NCI-H460 (cell line): ENCODE measurements at places on chromosomes 16 and 17. TPM values are rescaled to one million over a fixed set of nuclear protein-coding genes. Genes with fewer than 3 reads are reported as not detected.
A peak's percentile ranks its signal among the peaks of the same experiment; 100 is the strongest.

DNA sequence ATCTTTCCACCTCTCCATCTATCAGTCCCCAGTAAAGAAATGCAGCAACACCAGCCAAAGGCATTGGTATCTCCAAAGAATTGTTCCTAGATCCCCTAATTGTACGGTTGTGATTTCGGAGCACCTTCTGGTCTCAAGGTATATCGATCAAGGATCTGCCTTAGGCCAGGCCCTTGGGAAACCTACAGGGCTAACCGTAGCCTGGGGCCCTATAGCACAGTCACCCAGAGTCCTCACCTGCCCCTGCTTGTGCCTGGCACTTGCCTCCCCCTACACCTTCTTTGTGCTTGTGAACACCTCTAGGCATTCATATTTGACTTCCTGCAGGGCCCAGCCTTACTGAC, 16.8 kb upstream of the AURKB start:
- no peak for DNase-seq

- DNase-seq = no peak
Measured at GRCh38 chr16:31488468-31489297, 5.8 kb downstream of the SLC5A2 start.

TERF2IP gene
- total RNA-seq = 24.6 and 27.9 TPM in 2 replicates

XAF1 gene
- total RNA-seq = 0.12 TPM in 1 of 2 replicates, not detected in the other

DNA sequence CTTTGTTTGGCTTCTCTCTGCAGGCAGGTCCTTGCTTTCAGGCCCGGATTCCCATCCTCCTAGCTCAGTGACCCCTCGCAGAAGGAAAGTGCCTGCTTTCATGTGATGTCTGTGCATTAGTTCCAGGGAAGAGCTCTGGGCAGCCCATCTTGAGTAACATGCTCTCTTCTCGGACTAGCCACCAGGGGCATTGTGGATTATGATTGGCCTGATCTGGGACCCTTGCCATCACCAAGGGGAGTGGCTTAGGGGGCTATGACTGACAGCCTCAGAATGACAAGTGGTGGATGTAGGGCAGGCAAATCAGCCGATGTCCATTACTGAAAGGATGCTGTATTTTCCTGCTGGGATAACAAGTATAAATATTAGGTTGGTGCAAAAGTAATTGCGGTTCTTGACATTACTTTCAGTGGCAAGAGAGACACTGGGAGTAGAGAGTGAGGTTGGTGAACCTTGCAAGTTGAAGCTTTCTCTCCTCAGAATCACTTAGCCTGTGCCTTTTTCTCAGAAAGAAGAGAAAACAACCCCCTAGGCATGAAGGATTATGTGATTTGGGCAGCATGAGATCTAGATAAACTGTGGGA, 71.5 kb upstream of the MPHOSPH6 start:
- no peak for DNase-seq

MARCHF10 gene
- not detected in 2 replicates for total RNA-seq

- DNase-seq = no peak
Measured at GRCh38 chr16:21652453-21652852, at the start of gene IGSF6. IGSF6 (minus strand) TSS chr16:21652608; CDS start chr16:21652598, 10 bp downstream.

EVPLL gene
- not detected in 2 replicates for total RNA-seq

PPP1R1B gene
- 0.05 TPM in 1 of 2 replicates, not detected in the other for total RNA-seq

GRCh38 chr17:43377056-43377810, 21.6 kb upstream of the ARL4D start:
- no peak for DNase-seq

MYH4 gene
- not detected in 2 replicates for total RNA-seq

TOP2A gene
- 272 and 315 TPM in 2 replicates for total RNA-seq

DNA sequence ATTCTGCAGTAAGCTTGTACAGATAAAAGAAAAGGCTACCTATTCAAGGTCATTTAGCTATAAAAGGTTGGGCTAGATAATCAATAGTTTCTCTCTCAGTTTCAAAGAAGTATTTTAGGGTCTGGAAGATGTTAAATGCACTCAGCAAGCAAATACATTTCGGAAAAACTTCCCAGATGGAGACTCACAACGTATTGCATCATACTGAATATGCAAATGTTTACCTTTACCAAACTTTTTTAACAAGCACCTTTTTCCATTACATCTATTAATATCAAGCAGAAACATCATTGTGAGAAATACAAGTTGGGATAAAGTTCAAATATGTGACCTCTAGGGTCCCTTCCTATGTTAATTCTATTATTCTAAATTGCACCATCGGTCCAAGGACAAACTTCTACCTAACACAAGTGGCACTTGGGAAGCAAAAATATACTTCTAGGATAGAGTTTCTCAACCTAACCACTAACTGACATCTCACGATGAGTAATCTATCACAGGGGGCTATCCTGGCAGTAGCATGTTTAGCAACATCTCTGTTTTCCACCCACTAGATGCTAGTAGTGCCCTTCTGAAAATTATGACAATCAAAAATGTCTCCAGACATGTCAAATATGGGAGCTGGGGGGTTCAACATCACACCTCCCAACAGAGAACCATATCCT, 14.5 kb downstream of the KANSL1 start:
- DNase-seq = no peak

DNA sequence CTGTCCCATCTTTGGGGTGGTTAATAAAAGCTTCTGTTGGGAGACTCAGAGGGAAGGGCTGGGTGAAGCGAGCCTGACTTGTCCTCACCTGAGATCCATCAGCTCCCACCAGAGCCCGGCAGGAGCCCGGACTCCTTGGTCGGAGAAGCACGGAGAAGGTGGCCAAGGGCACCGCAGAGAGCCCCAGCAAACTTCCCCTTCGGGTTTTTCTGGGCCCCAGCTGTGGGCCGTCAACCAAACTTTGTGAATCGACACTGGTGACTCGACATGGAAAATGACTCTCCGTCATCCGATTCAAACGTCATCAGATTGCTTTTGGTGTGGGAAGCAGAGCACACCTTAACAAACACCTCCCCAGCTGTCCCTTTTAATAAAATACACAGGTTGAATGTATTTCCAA, 21.4 kb downstream of the ENPP7 start:
- DNase-seq = no peak

TBC1D3E gene
- total RNA-seq = not detected in 2 replicates

GRCh38 chr16:78576941-78577340, 477.5 kb downstream of the WWOX start:
- no peak for DNase-seq

GRCh38 chr16:20676268-20676825, 21.1 kb downstream of the ACSM1 start:
- no peak for DNase-seq

GRCh38 chr17:39224778-39225307, 902 bp downstream of the STAC2 start:
- DNase-seq = no peak

- no peak for DNase-seq
Measured at GRCh38 chr17:20225162-20226115, 216.3 kb downstream of the SPECC1 start.

- no peak for DNase-seq
Measured at GRCh38 chr17:12940699-12941098, 77.1 kb downstream of the ELAC2 start.

DNA sequence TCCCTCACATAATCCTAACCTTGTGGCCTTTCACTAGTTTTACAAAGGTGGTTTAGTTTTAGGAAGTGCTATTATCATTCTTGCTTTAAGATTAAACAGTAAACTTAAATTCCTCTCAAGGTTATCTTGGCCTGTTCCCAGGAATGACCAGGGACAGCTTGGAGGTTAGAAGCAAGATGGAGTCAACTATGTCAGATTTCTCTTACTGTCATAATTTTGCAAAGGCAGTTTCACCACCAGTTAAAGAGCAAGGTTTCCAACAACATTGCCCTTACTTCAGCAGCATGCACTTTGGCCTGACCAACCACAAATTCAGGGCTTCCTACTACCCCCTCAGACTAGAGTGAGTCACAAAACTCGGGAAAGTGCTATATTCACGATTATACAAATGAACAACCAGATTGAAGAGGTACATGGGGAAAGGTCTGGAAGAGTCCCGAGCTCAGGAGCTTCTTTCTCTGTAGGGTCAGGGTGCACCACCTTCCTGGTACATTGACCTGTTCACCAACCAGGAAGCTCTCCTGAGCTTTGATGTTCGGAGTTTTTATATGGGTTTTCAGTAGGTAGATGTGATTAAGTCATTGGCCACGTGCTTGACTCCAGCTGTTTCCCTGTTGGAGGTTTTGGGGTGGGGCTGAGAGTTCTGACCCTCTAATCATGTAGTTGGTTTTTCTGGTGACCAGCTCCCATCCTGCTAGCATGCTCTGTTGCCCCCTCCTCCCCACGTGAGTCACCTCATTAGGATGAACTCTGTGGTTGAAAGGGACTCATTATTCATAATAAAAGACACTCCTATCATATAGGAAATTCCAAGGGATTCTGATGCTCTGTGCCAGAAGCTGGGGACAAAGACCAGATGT, 19.4 kb downstream of the RHOT1 start:
- DNase-seq = no peak

NUPR1 gene
- 0.46 and 1.1 TPM in 2 replicates for total RNA-seq

DNA sequence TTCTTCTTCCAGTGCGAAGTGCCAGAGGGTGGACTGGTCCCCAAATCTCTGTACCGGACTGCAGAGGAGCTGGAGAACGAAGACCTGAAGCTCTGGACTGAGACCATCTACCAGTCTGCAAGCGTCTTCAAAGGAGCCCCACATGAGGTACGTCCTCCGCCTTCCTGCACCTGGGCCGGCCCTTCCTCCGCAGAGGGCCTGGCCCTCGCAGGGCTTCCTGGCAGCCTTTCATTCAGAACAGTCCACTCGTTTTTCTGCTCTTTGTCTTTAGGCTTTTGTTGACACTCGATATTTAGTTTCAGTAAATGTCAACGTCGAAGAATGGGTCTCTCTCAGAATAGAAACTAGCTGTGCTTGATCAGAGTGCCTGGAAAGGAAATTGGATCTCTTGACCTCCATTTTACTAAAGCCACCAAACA, 68.6 kb downstream of the SEC14L1 start:
- no peak for DNase-seq

SMURF2 gene
- 9.5 and 11.0 TPM in 2 replicates for total RNA-seq

DNA sequence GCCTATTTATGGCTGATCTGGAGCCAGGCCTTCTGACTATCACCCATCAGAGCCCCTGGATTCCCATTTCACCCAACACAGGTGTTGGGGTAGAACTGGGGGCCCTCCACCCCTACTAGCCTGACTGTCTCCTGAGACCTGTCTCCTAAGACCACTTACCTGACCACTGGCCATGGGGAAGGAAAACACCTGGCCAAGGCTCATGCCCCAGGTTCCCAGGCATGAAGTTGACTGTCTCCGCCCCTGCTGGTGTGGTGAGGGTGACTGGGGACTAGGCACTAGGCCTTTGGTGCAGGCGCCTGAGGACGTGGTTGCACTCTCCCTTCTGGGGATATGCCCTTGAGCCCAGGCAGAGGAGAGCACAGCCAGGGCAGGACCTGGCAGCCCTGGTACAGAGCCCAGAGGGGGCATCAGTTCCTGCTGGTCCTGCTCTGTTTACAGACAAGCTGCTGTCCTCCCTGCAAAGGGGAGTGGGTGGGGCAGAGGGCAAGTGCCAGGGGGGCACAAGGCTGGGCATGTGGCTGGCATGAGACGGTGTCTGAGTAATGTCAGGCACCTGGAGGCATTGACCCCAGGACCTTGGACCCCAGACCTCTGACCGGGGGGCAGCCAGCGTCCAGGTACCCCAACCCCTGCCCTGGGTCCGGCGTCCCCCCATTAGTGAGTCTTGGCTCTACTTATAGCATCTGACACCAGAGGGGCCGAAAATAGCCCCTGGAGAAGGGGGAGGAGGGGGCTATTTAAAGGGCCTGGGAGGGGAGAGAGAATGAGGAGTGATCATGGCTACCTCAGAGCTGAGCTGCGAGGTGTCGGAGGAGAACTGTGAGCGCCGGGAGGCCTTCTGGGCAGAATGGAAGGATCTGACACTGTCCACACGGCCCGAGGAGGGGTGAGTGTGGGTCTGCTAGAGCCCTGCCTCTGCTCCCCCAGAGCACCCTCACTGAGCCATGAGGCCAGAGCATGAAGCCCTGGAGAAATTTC, at the start of gene TCAP:
Gene TCAP (plus strand): TSS at position 769 of the 981 bp plus-strand sequence. CDS start 11 bp downstream, at position 780.
- no peak for DNase-seq

DNA sequence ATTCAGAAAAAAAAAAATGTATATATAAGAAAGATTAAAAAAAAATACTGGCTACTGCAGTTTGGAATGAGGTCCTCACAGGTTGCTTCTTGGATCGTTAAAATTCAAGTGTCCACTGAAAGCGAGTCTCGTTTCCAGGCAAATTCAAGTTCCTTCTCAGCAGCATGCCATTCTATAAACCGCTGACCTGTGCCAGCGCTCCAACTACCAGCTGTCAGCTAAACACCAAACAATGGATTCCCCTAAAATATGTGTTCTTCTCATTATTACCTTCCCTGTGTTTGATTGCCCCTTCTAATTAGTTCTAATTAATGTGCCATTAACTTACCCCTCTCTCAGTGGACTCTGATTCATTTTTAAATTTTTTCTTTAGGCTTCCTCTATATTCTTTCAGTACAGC, 92.4 kb downstream of the DNAH9 start:
- no peak for DNase-seq

HBM gene
- total RNA-seq = not detected in 2 replicates

- peak; percentile 65 for DNase-seq
Measured at GRCh38 chr16:14302031-14302398, 230.9 kb downstream of the MRTFB start.

DNA sequence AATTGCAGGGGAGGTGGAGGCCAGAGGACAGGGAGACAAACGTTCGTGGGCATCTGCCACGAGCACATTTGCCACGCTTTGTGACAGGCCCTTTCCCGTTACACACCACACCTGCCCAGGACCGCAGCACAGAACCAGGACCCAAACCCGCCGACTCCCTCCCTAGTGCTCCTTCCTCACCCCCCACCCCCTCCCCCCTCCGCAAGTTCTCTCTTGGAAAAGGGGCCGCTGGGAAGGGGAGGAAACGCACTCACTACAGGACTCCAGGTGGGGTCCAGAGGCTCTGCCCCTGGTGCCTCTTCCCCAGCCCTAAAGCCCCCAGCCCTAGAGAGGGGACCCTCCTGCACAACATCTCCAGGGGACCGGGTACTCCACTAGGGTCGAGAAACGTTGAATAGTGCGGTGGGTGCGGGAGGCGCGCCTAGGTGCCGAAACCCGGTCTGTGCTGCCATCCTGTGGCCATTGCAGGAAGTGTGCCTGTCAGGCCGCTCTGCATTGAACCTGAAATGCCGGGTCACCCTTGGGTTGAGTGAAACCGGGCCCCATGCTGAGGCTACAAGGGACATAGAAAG, 21.9 kb upstream of the EIF1 start:
- peak; percentile 75 for DNase-seq

- no peak for DNase-seq
Measured at GRCh38 chr16:89988951-89989350, 30.3 kb downstream of the DBNDD1 start.

JMJD8 gene
- total RNA-seq = 46.5 and 52.1 TPM in 2 replicates

GRCh38 chr17:74610108-74610507, 13.4 kb downstream of the CD300E start:
- no peak for DNase-seq

DNA sequence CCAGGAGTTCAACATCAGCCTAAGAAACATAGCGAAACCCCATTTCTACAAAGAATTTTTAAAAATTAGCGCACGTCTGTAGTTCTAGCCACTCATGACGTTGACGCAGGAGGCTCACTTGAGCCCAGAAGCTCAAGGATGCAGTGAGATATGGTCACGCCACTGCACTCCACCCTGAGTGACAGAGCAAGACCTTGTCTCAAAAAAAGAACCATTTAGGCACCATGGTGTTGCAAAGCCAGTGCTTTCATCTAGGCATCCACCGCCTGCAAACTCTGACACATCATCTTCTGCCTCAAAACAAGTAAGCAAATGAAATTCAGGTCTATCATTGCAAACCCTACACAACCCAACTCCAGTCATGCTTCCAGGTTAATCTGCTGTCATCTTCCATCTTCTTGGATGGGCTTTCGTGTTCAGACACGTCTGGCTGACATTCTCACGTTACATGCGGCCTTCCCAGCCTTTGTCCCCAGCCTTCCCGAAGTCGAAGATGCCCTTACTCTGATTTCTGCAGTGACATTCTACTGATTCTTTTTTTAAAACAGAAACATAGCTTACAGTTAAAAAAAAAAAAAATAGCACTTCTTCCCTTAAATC, 8.9 kb downstream of the ANKRD11 start:
- DNase-seq = no peak

SLC16A13 gene
- 0.49 and 1.2 TPM in 2 replicates for total RNA-seq
